Cardiac fibroblast (primary cell): ENCODE measurements at places on chromosomes 7 and 10.

GRCh38 chr7:28434510-28434909 lies 22.2 kb downstream of the CREB5 start:
- DNase-seq: no peak

GRCh38 chr10:124998624-124999291 lies 56.8 kb downstream of the ZRANB1 start:
- no peak for DNase-seq

GRCh38 chr10:117539903-117540639 lies 2.5 kb upstream of the EMX2 start:
- no peak for DNase-seq

DNA sequence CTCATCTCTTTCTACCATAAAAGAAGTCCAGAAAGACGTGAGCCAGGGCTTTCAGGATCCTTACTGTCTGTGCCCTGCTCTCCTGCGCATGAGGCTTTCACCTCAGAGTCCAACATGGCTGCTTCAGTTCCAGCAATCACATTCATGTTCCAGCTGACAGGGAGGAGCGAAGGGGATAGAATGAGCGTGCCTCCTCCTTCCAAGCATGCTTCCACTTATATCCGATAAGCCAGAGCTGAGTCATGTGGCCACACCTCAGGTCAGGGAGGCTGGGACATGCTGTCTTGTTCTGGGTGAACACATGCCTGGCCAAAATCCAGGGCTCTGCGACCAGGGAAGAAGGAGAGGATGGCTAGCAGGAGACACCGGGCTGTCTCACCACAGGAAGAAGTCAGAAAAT lies 248.2 kb downstream of the SKAP2 start:
- DNase-seq: no peak

GRCh38 chr7:7639847-7640220 lies 718 bp upstream of the UMAD1 start:
- peak; percentile 43 for DNase-seq

DNA sequence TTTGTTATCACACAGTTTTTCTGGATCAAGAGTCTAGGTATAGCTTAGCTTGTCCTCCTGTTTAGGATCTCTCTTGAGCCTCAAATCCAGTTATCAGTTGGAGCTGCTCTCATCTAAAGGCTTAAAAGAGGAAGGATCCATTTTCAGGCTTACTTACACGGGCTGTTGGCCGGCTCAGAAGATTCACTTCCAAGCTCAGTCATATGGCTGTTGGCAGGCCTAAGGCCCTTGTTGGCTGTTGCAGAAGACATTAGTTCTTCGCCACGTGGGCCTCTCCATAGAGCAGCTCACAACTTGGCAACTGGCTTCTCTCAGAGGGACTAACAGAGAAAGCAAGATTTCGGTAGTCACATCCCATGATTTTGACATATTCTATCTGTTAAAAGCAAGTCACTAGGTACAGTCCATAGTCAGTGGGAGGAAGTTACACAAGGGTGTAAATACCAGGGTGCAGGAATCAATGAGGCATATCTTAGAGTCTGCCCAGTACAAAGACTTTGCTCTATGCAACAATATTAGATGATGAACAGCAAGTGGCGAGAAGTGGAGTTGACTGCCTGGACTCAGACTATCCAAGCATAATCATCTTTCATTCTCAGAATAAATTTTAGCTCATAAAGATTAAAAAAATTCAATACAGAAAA lies 280.1 kb upstream of the MBL2 start:
- DNase-seq: no peak
